NCI-H1436 (cell line): ENCODE measurements at places on chromosomes 5 and 9.

- no peak for DNase-seq
Measured at GRCh38 chr5:23895614-23896013, 388.2 kb downstream of the PRDM9 start.

DNA sequence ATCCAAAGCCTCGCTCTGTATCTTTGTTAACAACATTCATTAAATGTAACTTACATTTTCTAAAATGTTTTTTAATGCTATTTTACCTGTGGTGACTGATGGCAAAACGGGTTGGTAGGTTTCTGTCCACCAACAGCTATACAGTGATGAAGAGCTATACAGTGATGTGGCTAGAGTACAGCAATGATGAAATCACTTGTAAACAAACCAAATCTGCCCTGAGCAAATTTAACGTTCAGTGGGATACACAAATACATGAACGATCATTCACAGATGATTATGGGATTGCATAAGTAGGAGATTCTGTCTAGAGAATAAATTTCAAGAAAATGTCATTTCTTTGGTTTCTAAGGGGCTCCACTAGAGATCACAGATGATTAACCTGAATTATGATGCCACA lies 132.7 kb downstream of the MPDZ start:
- no peak for DNase-seq

GRCh38 chr9:134033516-134034214 lies 8.4 kb downstream of the BRD3OS start:
- no peak for DNase-seq

- no peak for DNase-seq
Measured at GRCh38 chr9:86531273-86531970, 177.2 kb upstream of the TUT7 start.

DNA sequence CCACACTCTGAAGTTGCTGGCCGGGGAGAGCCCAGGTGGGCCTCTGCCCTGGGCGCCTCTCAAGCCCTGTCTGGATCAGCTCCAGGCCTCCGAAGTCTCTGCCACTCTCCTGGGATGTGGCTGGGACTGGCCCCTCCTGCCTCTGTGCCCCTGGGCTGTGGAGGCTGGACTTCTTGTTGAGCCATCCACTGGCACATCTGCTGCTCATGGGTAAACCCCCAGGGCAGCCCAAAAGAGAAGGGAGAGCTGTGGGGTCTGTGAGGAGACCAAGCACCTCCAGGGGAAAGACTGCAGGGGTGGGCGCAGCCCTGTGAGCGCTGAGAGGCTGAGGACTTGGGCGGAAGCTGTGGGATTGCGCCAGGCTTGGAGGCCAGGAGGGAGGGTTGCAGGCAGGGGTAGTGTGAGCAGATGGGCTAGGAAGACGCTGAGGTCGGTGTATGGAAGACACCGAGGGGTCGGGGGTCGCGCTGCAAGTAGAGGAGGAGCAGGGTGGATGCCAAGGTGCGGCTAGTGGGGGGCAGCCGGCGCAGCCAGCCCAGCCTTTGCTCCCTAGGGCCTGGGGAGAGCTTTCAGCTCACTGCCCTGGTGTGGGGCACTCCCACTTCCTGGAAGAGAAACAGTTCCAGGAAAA lies 118.1 kb downstream of the WNK2 start:
- DNase-seq = no peak

DNA sequence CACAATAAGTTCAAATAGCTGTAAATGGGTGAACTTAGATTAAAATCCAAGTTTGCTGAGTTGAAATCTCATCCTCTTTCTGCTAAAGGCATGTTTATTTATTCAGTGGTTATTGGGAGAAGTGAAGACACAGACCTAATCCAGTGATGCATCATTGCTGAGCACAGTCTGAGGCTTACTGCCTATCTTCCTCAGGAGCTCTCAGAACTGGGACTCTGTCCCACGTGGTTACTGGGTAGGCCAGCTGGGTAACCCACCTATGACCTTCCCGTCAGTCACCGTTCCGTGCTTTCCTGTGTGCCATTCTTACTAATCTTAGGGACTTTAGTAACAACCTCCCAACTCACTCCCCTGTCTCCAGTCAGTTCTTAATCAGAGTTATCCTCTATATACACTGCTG lies 226.8 kb upstream of the ATP10B start:
- DNase-seq = no peak

DNA sequence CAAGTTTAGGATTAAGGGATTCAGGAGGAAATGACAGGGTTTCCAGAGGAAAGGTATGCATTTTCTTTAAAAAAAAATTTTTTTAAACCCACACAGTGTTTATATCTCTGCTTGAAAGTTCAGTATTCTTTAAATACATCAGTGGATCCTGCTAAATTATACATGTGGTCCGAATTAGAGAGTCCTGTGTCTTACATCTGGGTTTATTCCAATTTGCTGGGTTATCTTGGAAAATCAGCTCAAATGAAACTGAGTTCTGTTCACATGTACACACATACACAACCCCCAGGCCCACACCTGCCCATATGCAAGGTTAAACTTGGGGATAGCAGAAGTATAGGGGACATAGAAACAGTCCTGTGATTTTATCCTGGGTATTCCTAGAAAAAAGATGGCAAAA lies 493.7 kb downstream of the ZNF608 start:
- DNase-seq = no peak

GRCh38 chr9:706606-707459 lies 134.7 kb upstream of the DMRT1 start:
- DNase-seq = no peak

DNA sequence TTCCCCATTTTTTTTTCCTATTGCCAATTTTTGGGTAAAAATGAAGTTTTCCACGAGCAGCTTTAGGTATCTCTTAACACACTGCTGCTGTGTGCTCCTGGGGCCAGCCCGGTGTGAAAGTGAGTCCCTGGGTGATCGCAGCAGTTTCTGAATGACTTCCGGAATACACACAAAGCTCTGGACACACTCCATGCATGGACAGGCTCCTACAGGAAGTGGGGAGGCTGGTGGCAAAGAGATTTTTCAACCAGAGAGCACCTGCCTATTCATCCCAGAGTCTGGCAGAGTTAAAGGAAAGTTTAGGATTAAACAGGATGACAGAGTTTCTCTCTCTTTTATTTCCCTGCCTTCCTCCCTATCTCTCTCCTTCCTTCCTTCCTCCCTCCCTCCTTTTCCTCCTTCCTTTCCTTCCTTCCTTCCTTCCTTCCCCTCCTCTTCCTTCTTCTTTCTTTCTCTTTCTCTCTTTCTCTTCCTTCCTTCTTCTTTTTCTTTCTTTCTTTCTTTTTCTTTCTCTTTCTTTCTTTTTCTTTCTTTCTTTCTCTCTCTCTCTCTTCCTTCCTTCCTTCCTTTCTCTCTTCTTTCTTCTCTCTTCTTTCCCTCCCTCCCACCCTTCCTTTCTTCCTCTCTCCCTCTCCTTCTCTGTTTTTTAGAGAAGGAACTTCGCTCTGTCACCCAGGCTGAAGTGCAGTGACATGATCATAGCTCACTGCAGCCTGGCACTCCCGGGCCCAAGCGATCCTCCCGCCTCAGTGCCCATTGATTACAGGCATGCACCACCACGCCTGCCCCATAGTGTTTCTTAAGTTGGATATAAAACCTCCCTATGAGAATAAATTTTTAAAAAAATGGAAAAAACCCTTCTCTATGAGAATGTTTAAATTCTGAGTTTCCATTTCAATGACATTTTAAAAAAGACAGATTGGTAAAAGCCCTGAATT lies 38.7 kb upstream of the UBTD2 start:
- DNase-seq = no peak

DNA sequence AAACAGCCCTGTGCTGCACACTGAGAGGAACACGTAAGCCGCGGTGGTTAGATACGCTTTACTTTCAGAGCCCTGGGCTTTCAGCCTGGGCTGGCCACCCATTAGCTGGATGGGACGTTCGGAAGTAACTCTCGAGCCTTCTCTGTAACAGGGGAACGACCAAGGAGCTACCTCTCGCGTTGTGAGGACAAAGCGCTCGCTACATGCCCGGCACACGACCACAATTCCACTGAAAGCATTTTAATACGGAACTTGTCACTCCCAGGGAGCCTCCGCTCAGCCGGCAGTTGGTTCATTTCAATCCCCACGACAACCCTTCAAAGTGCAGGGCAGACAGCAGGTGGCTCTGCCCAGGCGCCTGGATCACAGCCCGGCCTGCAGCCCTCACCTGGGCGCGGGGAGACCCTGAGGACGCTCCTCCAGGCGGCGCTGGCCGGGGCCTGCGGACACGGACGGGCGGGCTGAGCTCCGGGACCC lies 368 bp downstream of the SURF1 start:
- DNase-seq = no peak

- DNase-seq = no peak
Measured at GRCh38 chr9:116154976-116155697, 1.5 kb downstream of the PAPPA start.

- no peak for DNase-seq
Measured at GRCh38 chr5:33371660-33372059, 69.1 kb upstream of the TARS1 start.

- DNase-seq = no peak
Measured at GRCh38 chr5:73913971-73914370, 288.0 kb downstream of the ARHGEF28 start.

DNA sequence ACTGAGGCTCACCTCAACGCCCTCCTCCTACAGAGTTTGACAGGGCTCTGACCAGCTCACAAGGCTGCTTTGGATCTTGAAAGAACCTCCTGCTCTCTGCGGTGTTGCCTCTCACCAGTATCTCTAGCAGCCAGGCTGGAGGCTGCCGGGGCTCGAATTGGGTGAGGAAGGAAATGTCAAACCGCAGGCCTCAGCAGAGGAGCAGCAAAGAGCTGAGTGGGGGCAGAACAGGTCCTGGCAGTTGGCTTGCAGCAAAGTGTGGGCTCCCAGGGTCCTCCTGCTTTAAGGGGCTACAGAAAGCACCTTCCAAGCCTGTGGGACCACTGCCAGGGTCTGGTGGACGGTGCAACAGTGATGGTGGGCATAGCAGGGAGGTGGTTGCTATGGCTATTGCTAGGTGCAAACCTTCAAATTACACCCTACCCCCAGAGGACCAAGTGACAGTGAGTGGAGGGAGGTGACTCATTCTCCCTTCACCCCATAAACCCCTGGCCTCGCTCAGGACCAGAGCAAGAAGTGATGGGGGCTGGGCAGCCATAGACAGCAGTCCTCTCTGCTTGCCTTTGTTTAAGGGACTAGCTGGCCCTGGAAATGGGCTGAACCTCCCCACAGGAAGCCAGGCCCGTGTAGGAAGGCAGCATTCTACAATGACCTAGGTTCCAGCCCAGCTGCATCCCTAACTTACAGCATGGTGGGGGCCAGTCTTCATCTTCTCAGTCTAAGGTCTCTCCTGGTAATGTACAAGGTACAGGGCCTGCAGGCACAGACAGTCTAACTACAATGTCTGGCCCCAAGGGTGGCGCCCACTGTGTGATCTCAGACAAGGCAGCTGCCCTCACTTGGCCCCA lies 18.7 kb downstream of the LCP2 start:
- no peak for DNase-seq

DNA sequence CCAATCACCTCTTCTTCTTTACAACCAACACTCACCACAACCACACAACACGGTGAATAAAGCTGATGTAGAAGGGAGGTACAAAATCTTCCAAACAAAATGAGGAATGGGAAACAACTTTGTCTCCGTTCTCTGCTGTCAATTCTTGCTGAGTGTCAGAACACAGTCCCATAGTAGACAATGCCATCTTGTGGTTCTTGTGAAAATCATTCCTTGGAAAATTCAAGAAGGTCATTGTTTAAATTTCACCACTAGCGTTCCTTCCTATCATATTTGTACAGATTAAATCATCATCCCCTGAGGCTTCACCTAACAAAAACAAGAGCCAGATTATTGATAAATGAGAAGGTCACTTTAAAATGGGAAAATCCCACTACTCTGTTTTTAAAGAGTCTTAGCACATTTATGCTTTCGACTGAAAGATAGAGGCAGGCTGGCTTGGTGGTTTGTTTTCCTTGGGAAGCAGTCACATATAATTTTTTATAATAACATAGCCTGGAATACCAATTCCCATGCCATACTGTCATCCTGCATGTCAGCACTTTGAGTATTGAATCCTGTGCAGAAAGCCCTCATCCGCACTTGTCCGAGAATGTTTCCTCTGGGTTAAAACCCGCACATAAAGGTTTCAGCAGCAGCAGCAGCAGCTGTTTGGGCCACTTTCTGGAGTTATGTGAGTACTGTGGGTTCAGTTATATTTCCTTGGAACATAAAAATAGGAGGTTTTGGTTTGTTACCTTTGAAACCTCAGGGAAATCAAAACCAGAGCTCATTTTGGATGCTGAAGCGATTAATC lies 395.0 kb upstream of the SMARCA2 start:
- peak; percentile 19 for DNase-seq

- no peak for DNase-seq
Measured at GRCh38 chr9:73780916-73781315, 629.3 kb downstream of the ANXA1 start.

- no peak for DNase-seq
Measured at GRCh38 chr5:125179612-125180011, 433.2 kb upstream of the ZNF608 start.

DNA sequence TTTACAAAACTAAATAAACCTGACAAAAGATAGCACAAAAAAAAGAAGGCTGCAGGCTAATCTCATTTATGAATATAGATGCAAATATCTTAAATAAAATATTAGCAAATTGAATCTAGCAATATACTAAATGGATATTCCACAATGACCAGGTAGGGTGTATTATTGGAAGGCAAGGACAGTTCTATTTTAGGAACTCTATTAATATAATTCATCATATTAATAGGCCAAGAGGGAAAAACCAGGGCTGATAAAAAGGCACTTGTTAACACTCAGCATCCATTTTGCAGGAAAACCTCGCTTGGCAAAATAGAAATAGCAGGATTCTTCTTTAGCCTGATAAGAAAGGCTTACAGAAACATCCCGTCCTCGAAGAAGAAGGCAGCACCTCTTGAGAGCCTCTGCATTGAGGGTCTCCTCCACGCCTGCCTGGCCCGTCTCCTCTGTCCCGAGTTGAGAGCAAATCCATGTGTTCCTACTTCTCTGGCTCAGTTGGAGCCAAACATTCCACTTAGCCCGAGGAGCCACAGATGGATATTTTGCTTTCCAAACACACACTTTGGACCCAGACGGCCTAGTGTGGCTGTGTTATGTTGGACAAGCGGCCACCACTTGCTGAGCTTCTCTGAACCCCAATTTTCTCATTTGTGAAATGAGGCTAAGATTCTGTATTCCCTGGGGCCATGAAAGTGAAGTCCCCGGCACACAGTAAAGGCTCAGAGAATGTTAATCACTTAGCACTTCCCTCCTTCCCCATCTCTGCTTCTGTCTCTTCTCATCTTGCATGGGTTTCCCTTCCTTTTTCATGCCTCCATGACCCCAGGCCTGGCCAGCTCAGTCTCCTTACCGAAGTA lies 181.8 kb upstream of the MVB12B start:
- DNase-seq = no peak

- no peak for DNase-seq
Measured at GRCh38 chr5:111386832-111387162, 125.5 kb downstream of the STARD4 start.

- DNase-seq = no peak
Measured at GRCh38 chr5:171798418-171798817, 12.8 kb downstream of the SMIM23 start.

DNA sequence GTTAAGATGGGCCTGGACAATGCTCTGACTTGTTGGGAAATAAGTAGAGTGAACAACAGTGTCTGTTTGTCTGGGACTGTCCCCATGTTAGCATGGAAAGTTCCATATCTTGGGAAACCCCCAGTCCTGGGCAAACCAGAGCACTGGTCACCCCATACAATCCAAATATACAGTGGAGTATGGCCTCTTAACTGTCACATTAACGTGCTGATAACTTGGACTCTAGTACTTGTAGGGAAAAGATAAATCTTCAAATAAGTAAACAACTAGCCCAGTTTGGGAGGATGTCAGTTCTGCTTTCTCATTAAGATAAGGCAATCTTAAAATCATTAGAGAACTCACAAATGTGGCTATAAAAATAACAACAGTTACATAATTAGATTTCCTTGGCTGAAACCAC lies 47.6 kb upstream of the JAK2 start:
- DNase-seq = no peak

- peak; percentile 68 for DNase-seq
Measured at GRCh38 chr9:92138157-92138959, 23.1 kb upstream of the SPTLC1 start.
